ENCODE measurements at places on chromosomes 16 and 17.

DNA sequence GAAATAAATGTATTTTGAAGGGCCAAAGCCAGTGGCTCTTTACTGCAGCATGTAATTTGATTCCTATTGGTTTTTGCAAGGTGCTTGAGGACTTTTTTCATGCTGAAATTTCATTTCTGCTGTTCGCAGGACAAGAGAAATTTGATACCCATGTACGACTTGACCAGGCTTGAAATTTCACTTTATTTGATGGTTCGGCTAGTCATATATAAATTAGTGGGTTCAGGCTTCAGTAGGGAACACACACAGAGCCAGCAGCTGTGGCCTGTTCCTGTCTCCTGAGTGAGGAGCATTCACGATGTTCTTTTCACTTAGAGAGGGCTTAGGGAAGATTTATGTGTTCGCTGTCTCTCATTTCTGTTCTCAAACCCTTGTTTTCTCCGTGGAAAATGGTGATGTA, 258.4 kb upstream of the CACNG5 start:
- H3K36me3 ChIP-seq: no peaks in the 10 kb centered on the region
- DNase-seq: no peak
- H3K4me1 ChIP-seq: peaks cover 19% of the 10 kb centered on the region

- peaks cover 24% of the 10 kb centered on the region for H3K4me1 ChIP-seq
- peak overlapping the region; percentile 23 for H3K4me3 ChIP-seq
- peak; percentile 96 for DNase-seq
- H3K27ac ChIP-seq: peak overlapping the region; percentile 71
These were observed 12.8 kb downstream of the CRISPLD2 start for GRCh38 chr16:84832488-84833143.

DNA sequence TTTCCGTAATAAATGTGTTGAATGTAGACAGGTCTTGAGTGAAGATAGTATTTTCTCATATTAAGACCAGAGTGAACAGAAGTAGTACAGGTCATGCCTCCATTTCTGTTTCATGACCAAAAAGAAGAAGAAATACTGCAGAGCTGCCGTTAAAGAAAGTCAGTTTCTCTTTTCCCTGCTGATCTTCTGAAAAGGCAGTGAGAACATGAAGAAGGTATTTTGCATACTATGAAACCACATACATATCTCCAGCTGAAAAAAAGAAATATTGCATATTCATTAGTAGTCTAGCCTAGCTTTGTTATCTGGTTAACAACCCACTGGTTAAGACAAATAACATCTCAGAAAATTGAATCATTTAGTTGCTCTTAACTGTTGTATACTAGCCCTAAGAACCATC, 138.4 kb downstream of the PHKB start:
- H3K36me3 ChIP-seq: no peaks in the 10 kb centered on the region
- H3K27me3 ChIP-seq: no peaks in the 10 kb centered on the region
- H3K27ac ChIP-seq: no peak overlapping the region
- no peak overlapping the region for H3K4me3 ChIP-seq
- no peak for DNase-seq
- H3K4me1 ChIP-seq: no peaks in the 10 kb centered on the region

GRCh38 chr16:50985733-50986132, 165.3 kb downstream of the SALL1 start:
- no peaks in the 10 kb centered on the region for H3K4me1 ChIP-seq
- no peaks in the 10 kb centered on the region for H3K36me3 ChIP-seq
- no peak overlapping the region for H3K4me3 ChIP-seq
- no peaks in the 10 kb centered on the region for H3K27me3 ChIP-seq

DNA sequence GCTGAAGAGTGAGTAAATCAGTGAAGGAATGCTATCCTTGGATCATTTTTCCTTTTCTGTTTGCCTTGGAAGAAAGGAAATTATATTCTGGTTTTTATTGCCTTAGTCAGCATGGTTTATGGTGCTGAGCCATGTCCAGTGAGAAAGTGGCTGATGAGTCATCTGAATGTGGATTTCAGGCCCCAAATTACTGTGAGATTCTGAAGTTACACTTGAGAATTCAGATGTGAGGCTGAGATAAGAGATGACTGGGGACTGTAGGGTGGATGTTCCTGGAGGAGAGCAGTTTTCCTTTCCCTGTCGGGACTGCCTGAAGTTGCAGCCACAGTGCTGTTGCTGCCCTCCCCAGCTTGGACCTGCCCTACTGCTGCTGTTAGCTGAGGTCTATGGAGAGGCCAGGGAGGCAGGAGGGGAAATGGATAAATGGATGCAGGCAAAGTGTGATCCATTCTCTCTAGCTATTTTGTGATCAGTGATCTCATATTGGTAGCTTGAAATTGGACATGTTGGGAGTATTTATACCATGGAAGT, 4.2 kb upstream of the MAP3K14 start:
- no peaks in the 10 kb centered on the region for H3K27me3 ChIP-seq
- no peak overlapping the region for H3K4me3 ChIP-seq
- no peak for DNase-seq
- no peaks in the 10 kb centered on the region for H3K4me1 ChIP-seq
- H3K36me3 ChIP-seq: no peaks in the 10 kb centered on the region
- H3K27ac ChIP-seq: no peak overlapping the region

- no peak for DNase-seq
- no peaks in the 10 kb centered on the region for H3K36me3 ChIP-seq
- no peak overlapping the region for H3K4me3 ChIP-seq
These were observed 20.9 kb downstream of the CASKIN2 start for GRCh38 chr17:75494326-75494877.

DNA sequence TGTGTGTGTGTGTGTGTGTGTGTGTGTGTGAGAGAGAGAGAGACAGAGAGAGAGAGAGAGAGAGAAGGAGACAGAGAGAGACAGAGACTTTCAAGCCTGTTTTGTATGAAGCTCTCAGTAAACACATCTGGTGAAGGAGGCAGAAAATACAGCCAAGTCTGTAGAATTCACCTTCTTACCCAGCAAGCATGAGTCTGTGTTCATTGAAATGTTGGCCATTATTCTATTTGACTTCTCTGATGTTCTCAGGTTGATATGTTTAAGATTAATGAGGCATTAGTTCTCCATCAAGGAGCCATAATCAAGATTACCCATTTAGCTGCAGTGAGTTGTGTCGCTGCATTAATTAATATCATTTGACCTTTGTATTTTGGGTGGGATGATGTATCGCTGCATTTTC, 895.8 kb upstream of the EEF2KMT start:
- no peaks in the 10 kb centered on the region for H3K27me3 ChIP-seq
- no peaks in the 10 kb centered on the region for H3K4me1 ChIP-seq
- H3K36me3 ChIP-seq: no peaks in the 10 kb centered on the region
- H3K27ac ChIP-seq: no peak overlapping the region
- DNase-seq: no peak

- H3K27me3 ChIP-seq: no peaks in the 10 kb centered on the region
- DNase-seq: no peak
- H3K36me3 ChIP-seq: no peaks in the 10 kb centered on the region
- H3K4me1 ChIP-seq: no peaks in the 10 kb centered on the region
These were observed 27.4 kb upstream of the SLC38A10 start for GRCh38 chr17:81322271-81323082.

GRCh38 chr16:51390877-51391276, 239.8 kb upstream of the SALL1 start:
- DNase-seq: no peak
- H3K4me3 ChIP-seq: no peak overlapping the region
- H3K27me3 ChIP-seq: no peaks in the 10 kb centered on the region
- no peak overlapping the region for H3K27ac ChIP-seq
- H3K36me3 ChIP-seq: no peaks in the 10 kb centered on the region

- H3K36me3 ChIP-seq: no peaks in the 10 kb centered on the region
- no peak for DNase-seq
- no peak overlapping the region for H3K27ac ChIP-seq
- no peaks in the 10 kb centered on the region for H3K27me3 ChIP-seq
- no peaks in the 10 kb centered on the region for H3K4me1 ChIP-seq
- H3K4me3 ChIP-seq: no peak overlapping the region
These were observed 8.8 kb upstream of the CEP112 start for GRCh38 chr17:66200685-66201092.

Measured in ovary (tissue), 10 donors.